ENCODE measurements at places on chromosomes 13 and 19.
A peak's percentile ranks its signal among the peaks of the same experiment; 100 is the strongest.

DNA sequence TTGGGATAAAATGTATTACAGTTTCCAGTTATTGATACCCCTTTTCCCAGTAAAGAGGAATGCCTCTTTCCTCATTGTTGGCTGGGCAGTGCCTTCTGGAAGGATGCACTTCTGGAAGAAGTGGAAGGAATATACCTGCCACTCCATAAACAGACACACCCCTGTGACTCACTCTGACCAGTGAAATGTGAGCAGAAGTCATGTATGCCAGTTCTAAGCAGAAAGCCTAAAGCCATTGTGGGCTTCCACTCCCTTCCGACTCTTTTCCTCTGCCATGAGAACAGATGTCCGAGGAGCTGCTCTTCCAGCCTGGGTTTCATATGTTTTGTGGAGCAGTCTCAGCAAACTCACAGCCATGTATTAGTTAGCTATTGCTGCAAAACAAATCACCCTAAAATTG lies 166.1 kb upstream of the SERP2 start:
- DNase-seq: no peak

DNA sequence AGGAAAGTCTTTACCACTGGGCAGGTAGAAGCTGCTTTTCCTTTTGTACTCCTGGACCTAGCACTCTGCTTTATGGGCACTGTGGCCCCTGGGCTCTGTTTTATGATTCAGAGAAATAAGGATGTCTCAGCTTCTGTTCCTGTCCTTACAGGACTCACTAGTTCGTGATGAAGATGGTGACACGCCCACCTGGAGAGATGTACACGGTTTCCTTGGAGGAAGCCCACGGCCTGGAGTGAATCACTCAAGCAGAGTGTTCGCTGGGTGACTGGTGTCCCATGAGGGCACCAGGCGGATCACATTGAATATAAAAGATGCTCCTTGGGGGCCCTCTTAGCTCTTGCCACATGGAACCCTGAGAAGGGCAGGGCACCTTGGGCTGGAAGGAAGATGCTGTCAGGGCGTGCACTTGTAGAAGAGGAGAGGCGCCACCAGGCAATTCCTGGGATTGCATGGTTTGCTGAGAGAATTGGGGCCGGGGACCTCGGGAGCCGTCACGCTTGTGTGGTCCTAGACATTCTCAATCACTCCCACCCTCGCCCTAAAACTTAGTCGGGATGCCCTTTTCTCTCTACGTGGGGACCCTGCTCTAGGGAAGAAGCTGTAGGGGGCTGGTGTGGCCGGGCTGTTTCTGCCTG lies 202.6 kb downstream of the TSHZ3 start:
- DNase-seq: no peak

DNA sequence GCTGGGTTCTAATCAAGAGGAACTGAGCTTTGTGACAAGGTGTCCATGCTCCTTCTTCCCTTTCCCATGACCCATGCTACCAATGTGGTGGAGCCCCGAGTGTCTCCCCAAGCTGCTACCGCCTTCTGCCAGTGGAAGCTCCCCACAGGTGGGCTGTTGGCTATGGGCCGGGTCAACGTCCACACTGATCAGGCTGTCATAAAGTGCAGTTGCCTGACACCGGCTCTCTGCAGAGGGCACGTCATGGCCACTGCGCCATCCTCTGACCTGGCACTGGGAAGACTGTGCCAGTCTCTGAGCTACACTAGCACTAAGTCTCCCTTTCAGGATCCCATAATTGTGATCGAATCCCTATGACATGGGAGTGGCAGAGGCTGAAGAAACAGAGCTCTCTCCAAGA lies 192.3 kb downstream of the USP12 start:
- no peak for DNase-seq

DNA sequence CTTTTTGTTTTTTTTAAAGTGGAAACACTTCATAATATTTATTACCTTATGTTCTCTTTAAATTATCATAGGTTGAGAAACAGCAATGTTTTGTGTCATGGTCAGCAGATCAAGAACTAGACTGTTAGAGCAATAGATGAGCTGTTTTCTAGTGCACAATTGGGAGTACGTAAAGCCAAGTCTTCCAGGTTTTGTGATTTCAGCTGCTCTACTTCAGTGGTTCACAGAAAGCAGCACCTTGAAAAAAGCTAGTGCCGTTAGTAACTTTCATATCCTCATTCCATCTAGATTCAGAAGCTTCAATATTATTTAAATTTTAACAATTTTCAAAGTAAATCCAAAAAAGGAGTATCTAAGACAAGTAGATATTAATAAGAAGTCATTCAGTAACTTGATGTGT lies 1.9 kb downstream of the GPR18 start:
- no peak for DNase-seq

- DNase-seq: no peak
Observed at GRCh38 chr13:74761801-74762757, 627.9 kb upstream of the KLF12 start.

DNA sequence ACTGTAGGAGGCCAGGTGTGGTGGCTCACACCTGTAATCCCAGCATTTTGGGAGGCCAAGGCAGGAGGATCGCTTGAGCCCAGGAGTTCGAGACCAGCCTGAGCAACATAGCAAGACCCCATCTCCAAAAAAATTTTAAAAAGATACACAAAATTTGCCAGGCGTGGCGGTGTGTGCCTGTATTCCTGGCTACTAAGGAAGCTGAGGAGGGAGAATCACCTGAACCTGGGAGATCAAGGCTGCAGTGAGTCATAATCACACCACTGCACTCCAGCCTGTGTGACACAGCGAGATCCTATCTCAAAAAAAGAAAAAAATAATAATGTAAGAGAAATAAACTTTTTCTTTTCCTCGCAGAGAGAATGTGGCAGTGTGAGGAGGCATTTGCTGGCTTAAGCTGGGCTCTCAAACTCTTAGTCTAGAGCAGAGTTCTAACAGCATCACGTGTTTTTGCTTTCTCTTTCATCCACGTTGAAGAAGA lies 21.1 kb downstream of the FAM187B start:
- peak; percentile 13 for DNase-seq

DNA sequence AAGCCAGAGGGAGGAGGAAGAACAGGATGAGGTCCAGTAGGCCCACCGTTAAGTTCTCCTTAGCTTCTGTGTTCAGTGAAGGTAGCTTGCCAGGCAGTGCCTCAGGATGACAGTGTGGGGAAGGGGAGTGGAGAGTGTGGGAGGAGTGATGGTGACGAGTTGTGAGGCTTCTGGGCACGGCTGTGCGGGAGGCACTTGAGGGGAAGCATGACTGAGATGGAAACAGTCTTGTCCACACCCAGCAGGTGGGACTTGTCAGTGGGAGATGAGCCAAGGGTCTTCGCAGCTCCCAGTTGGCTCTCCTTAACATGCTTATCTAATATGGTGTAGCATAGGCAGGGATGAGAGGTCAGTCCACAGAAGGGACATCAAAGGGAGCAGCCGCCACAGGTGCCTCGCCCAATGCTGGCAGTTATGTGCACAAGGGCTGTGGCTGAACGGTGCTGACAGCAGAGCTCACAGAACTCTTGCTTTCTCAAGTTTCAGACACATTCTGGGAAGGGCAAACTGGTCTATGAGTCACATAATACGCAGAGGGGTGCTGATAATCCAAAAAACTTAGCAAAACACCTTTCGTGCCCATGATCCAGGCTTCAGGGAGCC lies 47.5 kb downstream of the OXGR1 start:
- no peak for DNase-seq

DNA sequence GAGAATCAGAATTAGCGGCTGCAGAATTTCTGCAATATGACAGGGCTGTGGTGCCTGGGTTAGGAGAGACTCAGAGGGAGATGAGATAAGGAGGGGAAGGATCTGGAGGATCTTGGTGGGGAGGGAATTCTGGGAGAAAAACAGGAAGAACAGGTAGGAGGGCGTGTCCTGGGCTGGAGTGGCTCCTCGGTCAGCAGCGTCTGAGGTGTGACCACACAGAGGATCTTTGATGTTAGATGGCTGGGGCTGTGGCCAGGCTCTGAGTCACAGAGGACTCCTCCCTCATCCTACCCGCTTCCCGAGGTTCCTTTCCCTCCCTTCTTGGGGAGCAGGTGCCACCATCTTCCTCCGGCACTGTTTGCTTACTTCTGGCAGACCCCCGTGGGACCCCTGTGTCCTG lies 6.4 kb upstream of the KLK6 start:
- DNase-seq: no peak

GRCh38 chr13:36130552-36131221 lies 495 bp downstream of the DCLK1 start:
- DNase-seq: no peak

DNA sequence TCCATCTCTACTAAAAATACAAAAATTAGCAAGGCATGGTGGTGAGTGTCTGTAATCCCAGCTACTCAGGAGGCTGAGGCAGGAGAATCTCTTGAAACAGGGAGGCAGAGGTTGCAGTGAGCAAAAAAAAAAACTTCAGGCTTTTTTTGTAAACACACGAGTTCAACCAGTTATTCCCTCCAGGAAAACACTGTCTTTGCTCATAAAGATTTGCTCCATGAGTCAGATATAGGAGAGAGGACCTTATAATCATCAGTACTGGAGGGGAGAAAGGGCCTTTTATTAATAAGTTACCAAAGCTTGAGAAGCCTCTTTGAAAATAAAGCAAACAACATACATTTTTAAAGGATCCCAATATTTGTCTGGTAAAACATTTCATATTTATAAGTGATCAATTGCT lies 110.7 kb downstream of the EFNB2 start:
- no peak for DNase-seq

DNA sequence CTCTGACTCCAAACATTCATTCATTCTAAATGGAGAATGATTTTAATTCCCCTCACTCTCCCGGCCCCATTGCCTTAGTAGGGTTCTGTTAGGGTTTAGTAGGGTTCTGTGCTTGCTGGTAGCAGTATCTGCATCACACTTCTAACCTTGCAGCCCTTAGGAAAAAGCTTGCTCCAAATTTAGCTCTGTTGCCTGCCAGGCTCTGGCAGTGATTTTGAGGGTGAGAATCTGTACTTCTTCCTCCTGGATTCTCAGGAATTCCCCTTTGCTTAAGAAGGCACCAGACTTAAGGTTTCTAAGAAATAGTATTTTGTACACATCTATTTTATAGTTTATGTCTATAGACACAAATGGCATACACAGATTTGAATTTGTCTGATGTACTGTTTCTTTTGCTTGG lies 14.7 kb downstream of the B3GLCT start:
- no peak for DNase-seq

DNA sequence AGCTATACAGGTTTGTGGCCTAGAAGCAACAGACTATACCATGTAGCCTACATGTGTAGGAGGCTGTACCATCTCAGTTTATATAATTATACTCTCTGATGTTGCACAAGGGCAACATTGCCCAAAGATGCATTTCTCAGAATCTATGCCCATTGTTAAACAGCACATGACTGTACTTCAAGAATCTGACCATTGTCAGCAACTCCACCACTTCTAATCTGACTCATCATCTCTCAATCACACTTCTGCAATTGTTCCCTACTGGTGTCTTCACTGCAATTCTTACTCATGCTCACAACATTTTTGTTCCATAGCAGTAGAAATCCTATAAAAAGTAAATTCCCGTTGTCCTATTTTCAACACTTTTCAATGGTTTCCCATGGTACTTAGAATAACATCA lies 63.9 kb upstream of the ATXN8OS start:
- no peak for DNase-seq

DNA sequence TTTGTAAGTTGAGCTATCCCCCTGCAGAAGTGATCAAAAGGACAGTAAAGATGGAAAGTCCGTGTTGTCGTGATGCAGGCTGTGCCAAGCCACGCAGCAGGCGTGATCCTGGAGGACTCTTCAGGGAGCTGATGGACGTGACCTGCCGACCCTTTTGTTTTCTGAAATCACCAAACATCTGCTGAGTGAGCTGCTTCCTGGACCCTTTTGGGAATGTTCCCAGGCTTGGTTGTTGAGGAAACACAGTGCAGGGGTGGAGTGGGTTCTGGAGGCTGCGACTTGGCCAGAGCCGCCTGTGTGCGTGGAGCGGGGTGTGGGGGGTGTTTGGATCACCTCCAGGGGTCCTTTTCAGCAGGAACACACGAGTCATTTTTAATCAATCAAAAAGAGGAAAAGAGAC lies 15.4 kb upstream of the CPAMD8 start:
- DNase-seq: no peak

GRCh38 chr19:737591-738093 lies 13.3 kb upstream of the MISP start:
- DNase-seq: peak; percentile 68

DNA sequence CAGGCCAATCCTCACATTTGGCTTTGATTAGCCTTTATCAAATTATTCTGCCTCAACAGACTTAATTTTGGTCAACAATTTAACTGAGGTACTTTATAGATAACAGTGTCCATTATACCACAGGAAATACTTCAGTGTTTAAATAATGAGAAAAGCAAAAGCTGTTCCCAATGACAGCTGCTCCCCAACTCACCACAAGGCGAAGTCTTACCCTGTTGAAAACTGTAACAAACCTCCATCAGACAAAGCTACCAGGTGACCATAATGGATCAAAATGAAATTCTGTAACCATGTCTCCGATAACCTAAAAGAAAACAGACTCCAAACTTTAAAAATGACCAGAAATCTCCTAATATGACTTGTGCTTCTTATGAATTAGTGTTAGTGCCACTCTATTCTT lies 50.3 kb downstream of the ZNF44 start:
- no peak for DNase-seq

DNA sequence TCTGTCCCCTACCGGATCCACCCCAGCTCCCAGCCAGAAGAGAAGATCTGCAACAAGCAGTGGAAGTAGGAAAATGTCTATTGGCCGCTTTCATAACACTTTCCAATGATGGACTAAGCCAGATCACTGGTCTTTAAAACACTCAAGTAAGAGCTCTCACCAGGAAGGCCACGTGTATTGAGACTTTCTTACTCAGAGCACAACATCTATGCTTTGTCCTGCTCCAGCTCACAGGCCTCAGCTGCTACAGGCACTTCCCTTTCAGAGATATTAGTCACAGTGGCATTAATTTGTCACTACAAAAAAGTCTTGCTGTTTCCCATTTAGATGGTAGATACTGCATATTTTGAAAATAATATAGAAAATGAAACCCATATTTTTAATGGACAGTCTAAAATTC lies 164.2 kb downstream of the ABCC4 start:
- DNase-seq: no peak

DNA sequence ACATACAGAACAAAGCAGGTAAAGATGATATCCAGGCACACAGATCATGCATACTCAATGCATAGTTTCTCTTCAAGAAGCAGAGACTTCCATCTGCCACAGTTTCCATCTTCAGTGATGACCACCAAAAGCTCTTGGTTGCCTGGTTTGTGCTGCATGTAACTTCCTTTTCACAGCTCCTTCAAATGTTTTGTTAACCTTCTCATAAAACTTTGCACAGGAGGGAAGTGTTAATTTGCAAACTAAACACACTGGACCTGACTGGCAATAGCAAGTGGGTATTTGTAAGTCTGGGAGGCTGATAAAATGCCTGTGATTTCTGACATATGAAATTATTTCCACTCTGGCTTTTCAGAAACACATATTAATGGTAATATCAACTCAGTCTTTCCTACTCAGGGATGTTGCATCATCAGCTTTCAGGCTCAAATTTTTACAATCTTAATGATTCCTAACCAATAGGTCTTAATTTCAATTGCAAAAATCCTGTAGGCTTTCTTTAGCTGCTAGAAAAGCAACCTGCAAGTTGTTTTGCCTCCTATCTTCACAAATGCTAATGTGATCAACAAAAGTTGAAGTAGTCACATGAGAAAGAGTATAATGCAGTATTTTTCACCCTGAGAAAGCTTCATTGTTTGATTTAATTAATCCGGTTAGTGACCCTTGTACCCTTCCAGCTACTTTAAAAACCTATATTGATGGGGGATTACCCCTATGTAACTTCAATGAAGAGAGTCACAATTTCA lies 575.6 kb downstream of the DIAPH3 start:
- no peak for DNase-seq

Measured in stimulated activated CD4-positive, alpha-beta T cell treated with anti-CD3 and anti-CD28 coated beads, Interleukin-15, amount 100 ng/mL, for 24 hours (primary cell).